Lung (tissue), 17 donors: ENCODE measurements at places on chromosomes 3 and 15. TPM values are rescaled to one million over a fixed set of nuclear protein-coding genes. Genes with fewer than 3 reads are reported as not detected.
A peak's percentile ranks its signal among the peaks of the same experiment; 100 is the strongest.

DNA sequence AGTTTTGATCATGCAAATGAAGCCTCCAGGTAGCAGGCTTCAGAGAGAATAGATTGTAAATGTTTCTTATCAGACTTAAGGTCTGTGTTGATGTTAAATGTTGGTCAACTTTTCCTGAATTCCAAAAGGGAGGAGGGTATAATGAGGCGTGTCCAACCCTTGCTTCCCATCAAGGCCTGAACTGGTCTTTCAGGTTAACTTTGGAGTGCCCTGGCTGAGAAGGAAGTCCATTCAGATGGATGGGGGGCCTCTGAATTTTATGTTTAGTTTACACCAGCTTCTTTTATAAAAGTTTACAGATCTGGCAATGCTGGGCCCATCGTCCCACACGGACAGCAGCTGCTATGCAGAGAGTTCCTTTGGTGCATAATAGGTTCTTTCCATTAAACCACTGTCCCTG, 8.9 kb downstream of the CCDC13 start:
- H3K36me3 ChIP-seq, result no peaks in the 10 kb centered on the region
- peaks cover 3% of the 10 kb centered on the region for H3K4me1 ChIP-seq
- no peak overlapping the region for H3K4me3 ChIP-seq
- H3K27ac ChIP-seq, result no peak overlapping the region
- no peaks in the 10 kb centered on the region for H3K27me3 ChIP-seq
- no peak for DNase-seq

DNA sequence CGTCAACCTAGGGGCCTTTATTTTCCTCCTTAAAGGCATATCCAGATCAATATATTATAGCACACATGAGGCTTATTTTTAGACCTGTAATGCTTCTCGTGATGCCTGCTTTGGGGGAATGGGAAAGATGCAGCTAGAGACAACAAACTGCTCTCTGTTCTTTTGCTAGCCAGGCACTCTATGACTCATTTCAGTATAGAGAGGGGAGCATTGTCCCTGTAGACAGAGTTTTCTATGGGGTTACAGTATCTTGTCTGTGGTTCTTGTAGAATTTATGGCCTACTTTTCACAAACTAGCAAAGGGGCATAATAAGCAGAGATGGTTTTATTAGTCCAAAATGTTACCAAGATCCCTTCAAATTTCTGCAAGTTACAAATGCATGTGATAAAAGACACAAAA, 305.6 kb downstream of the LSAMP start:
- no peaks in the 10 kb centered on the region for H3K36me3 ChIP-seq
- H3K4me1 ChIP-seq, result peaks cover 9% of the 10 kb centered on the region
- H3K4me3 ChIP-seq, result no peak overlapping the region

GRCh38 chr3:66472313-66473134, 28.3 kb downstream of the LRIG1 start:
- peaks cover 12% of the 10 kb centered on the region for H3K4me1 ChIP-seq
- no peaks in the 10 kb centered on the region for H3K27me3 ChIP-seq
- no peaks in the 10 kb centered on the region for H3K36me3 ChIP-seq
- H3K4me3 ChIP-seq, result no peak overlapping the region

DNA sequence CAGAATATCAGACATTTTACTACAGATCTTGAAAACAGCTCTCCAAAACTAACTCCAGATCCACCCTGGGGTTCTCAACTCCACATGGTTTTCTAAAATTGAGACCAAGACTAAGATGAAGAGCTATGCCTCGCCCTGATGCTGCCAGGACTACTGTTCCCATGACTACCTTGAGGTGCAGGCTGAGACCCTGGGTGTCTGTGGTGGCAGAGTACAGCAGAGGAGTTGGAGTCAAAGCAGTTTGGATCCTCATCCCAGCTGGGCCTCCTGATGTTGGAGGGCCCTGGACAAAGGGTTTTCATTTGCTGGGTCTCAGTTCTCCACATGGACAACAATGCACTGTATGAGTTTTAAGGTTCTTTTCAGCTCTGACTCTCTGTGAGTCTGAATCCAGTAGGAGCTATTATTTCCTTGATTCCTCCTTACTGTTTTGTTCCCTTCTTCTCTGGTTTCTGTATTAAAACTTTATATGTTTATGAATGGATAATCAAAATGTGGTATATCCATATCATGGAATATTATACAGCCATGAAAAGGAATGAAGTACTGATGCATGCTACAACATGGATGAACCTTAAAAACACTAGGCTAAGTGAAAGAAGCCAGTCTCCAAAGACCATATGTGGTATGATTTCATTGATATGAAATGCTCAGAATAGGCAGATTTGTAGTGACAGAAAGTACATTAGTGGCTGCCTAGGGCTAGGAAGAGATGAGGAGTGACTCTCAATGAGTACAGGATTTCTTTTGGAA, 93.0 kb downstream of the CPN2 start:
- no peaks in the 10 kb centered on the region for H3K27me3 ChIP-seq
- DNase-seq, result no peak
- H3K27ac ChIP-seq, result no peak overlapping the region
- H3K4me3 ChIP-seq, result no peak overlapping the region
- no peaks in the 10 kb centered on the region for H3K36me3 ChIP-seq

- DNase-seq, result no peak
- H3K4me1 ChIP-seq, result no peaks in the 10 kb centered on the region
- no peak overlapping the region for H3K4me3 ChIP-seq
- H3K27ac ChIP-seq, result no peak overlapping the region
- H3K27me3 ChIP-seq, result no peaks in the 10 kb centered on the region
- no peaks in the 10 kb centered on the region for H3K36me3 ChIP-seq
Measured at GRCh38 chr3:79344876-79345871, 422.6 kb downstream of the ROBO1 start.

DNA sequence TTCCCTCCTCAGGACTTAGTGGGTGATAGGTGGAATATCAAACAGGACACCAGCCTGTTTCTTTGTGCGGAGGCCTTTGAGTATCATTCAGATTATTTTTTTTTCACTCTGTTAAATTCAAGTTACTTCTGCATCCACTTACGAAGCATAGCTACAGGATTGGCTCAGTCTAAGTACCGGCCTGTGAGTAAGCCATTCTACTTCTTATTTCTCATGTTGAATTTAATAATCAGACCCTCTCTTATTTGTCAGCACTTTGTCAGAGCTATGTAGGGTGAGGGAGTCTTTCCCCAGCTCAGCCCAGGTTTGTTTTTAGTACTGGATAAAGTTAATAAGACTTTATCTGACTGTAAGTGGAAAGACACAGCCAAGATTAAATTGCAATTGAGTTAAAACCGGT, 54.7 kb downstream of the ITPR1 start:
- H3K27me3 ChIP-seq, result no peaks in the 10 kb centered on the region
- no peak overlapping the region for H3K27ac ChIP-seq
- peaks cover 61% of the 10 kb centered on the region for H3K4me1 ChIP-seq
- H3K4me3 ChIP-seq, result no peak overlapping the region
- H3K36me3 ChIP-seq, result no peaks in the 10 kb centered on the region

GRCh38 chr3:179860275-179861107, 176.2 kb downstream of the PEX5L start:
- H3K4me1 ChIP-seq, result no peaks in the 10 kb centered on the region
- DNase-seq, result no peak
- H3K27ac ChIP-seq, result no peak overlapping the region
- H3K36me3 ChIP-seq, result no peaks in the 10 kb centered on the region

DNA sequence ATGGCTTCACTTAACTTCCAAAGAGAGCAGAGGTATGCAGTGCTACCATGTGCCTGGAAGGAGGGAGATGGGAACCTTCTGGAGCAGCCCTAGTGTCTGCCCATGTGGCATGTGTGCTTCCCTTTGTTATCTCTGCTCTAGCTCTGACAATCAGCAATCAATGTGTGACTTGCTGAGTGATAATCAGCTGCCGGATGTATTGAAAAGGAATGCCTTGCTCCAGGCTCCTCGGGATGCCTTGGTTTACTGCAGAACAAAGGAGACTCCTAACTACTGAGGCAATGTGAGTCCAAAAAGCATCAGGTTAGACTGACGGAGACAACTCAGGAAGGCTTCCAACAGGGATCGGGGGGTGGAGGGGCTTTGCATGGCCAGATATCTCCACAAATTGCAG, 36.0 kb upstream of the CORO2B start:
- H3K27me3 ChIP-seq, result no peaks in the 10 kb centered on the region
- no peaks in the 10 kb centered on the region for H3K4me1 ChIP-seq
- no peak overlapping the region for H3K4me3 ChIP-seq
- H3K27ac ChIP-seq, result peak overlapping the region; percentile 31
- H3K36me3 ChIP-seq, result no peaks in the 10 kb centered on the region

- H3K36me3 ChIP-seq, result peaks cover 2% of the 10 kb centered on the region
- peak overlapping the region; percentile 68 for H3K4me3 ChIP-seq
- DNase-seq, result no peak
- no peaks in the 10 kb centered on the region for H3K4me1 ChIP-seq
Measured at GRCh38 chr3:49940667-49941249, 808 bp downstream of the RBM6 start.

DNA sequence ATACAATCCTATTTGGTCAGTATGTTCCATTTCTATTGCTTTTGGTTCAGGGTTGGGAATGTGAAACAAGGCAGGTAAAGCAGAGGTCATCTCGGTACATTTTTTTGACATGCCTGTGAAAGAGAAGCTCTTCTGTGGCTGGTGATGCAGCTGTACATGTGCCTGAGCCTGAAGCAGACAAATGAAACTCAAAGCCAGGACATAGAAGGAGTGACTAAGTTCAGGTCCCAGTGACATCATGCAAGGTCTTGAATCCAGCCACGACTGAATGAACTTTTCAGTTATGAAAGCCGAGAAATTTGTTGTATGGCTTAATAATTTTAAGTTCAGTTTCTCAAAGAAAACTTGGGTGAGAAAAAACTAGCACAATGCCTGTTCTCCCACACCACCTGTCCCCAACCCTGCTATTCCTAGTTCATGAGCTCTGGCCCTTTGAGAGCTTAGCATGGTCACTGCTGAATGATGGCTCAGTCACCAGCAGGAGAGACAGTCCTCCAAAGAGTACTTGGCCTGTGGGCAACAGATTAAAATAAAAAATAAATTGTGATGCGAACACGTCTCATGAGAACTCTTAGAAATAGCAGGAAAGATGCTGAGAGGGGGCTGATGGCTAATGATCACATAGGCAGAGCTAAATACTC, 600.2 kb upstream of the GRM7 start:
- H3K4me3 ChIP-seq, result no peak overlapping the region
- H3K36me3 ChIP-seq, result no peaks in the 10 kb centered on the region
- H3K4me1 ChIP-seq, result no peaks in the 10 kb centered on the region

- no peak overlapping the region for H3K27ac ChIP-seq
- no peaks in the 10 kb centered on the region for H3K27me3 ChIP-seq
- H3K36me3 ChIP-seq, result no peaks in the 10 kb centered on the region
- H3K4me3 ChIP-seq, result no peak overlapping the region
- no peaks in the 10 kb centered on the region for H3K4me1 ChIP-seq
- DNase-seq, result no peak
Measured at GRCh38 chr15:40706121-40706520, 11.1 kb downstream of the RAD51 start.

GRCh38 chr3:100993309-100993708, at the start of gene ABI3BP:
TSS of gene ABI3BP (minus strand) at chr3:100993421. CDS start at chr3:100993384, 37 bp downstream.
- peak; percentile 88 for DNase-seq
- no peak within 1 kb of the TSS for H3K27ac ChIP-seq
- peak within 1 kb of the TSS; percentile 27 for H3K4me3 ChIP-seq

GRCh38 chr15:99704444-99704838, 28.8 kb downstream of the LYSMD4 start:
- peaks cover 4% of the 10 kb centered on the region for H3K36me3 ChIP-seq
- H3K4me1 ChIP-seq, result peaks cover 19% of the 10 kb centered on the region
- DNase-seq, result peak; percentile 42
- H3K4me3 ChIP-seq, result no peak overlapping the region

DNA sequence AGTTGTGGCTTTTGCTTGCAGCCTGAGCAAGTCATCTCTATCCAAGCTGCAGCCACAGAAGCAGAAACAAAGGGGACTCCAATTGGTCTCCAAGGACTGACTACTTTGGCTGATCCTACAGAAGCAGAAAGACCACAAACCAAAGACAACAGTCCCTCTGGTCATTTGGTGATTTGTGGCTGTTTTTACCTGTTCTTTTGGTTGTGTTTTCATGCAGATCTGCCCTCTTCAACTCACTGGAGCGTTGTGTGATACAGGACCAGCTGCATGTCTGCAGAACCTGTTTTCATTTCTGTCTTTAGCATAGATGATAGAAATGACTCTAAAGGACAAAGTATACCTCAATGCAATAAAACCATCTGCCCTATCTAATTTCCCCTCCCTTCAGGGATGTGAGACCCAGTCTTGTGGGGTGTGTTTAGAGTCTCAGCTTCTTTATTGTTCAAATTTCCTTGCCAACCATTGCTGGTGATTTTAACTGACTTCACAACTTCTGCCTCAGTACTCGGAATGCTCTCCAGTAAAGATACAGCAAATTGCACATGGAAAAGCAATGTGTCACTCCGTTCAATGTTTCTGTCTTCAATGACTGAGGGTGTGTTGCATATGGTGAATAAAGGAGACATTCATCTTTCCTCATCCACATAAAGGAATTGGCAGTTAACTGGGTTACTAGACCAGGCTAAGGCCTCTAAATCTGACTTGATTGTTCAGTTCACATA, 48.9 kb upstream of the SLC7A14 start:
- H3K27ac ChIP-seq, result no peak overlapping the region
- H3K4me1 ChIP-seq, result no peaks in the 10 kb centered on the region
- no peaks in the 10 kb centered on the region for H3K27me3 ChIP-seq
- no peak for DNase-seq
- no peaks in the 10 kb centered on the region for H3K36me3 ChIP-seq
- no peak overlapping the region for H3K4me3 ChIP-seq

GRCh38 chr3:193498215-193498614, 56.5 kb downstream of the ATP13A4 start:
- no peaks in the 10 kb centered on the region for H3K27me3 ChIP-seq
- no peak for DNase-seq

DNA sequence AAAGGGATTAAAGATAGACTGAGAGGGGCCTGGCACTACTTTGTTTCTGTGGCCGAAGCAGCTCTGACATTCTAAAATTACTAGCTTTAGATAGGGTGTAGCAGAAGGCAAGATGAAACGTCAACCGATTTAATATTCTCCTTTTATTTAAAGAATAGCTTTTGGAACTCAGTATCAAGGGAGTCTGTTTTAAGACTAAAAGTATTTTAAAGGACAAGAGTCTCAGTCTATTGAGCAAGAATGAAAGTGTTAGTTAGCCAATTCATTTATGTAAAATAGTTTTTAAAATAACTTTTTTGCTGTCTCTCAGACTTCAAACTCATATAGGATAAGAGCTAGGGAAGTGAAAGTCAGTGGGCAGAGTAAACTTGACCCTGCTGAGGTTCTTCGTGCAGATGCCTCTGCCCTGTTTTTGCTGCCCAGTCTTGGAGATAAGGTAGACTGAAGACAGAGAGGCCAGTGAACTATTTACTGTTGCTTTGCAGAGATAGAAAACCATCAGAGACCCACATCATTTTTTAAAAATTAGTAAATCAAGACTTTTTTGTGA, 1090.9 kb downstream of the ROBO2 start:
- DNase-seq, result no peak
- H3K27me3 ChIP-seq, result no peaks in the 10 kb centered on the region
- no peaks in the 10 kb centered on the region for H3K4me1 ChIP-seq
- no peaks in the 10 kb centered on the region for H3K36me3 ChIP-seq
- no peak overlapping the region for H3K4me3 ChIP-seq

The CFAP100 gene
- polyA plus RNA-seq, result 7.7 TPM

The NOX5 gene
- polyA plus RNA-seq, result 0.03 TPM

The HSPBAP1 gene
- polyA plus RNA-seq, result 15.9 TPM

The CMTM6 gene
- 27.1 TPM for polyA plus RNA-seq

The CLRN1 gene
- polyA plus RNA-seq, result not detected

The DCLK3 gene
- polyA plus RNA-seq, result 0.04 TPM

The ATP13A4 gene
- polyA plus RNA-seq, result 57.3 TPM

The RAB43 gene
- polyA plus RNA-seq, result 18.6 TPM

The SERINC4 gene
- polyA plus RNA-seq, result 0.46 TPM

The GNAT1 gene
- 0.05 TPM for polyA plus RNA-seq

The SLC12A1 gene
- polyA plus RNA-seq, result not detected

The ZBTB47 gene
- polyA plus RNA-seq, result 19.6 TPM

The MYL3 gene
- polyA plus RNA-seq, result 2.4 TPM

The COL8A1 gene
- polyA plus RNA-seq, result 19.5 TPM
